Muscle of leg (tissue), 16 donors: ENCODE measurements at places on chromosomes 3 and 15. TPM values are rescaled to one million over a fixed set of nuclear protein-coding genes. Genes with fewer than 3 reads are reported as not detected.

- DNase-seq, result no peak
Observed at GRCh38 chr3:36945333-36945980, 603 bp upstream of the TRANK1 start.

DNA sequence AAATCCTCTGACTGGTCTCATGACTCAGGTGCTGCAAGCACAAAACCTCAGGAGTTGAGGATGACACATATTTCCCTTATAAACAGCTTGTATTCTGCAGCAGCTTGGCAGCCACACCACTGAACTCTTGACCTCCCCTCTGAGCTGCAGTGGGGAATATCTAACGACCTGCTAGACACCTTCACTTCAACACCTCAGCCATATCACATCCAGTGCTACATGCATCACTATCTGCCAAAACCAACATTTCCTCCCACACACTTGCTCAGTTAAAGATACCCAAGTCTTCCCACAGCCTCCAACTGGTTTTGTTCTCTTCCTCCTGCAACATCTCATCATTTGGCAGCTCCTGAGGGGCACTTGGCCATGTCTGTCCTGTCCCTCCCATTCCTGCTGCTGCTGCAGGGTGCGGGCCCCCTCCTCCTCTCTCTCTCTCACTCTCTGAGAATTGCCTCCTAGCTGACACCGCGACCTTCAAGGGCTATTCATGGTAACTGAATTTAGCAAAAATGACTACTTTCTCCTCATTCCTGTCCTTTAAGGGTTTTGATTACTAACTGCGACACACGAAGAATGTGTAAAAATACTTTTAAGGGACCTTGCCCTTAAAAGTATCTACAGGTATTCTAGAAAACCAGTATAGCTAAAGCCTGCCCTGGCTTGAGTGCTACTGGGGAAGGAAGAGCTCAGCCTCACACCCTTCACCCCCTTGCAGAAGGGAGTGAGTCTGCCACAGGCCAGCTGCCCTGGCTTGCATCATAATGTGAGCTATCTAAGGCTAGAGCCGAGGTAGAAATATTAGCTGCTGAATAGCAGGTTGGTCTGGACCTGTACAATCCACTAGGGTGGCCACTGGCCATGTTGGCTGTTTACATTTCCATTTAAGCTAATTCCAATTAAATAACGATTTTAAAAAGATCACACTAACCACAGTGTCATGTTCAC is 5.0 kb upstream of the CCR9 start:
- DNase-seq, result no peak

Gene ACSBG1
- polyA plus RNA-seq, result 2.1 TPM

DNA sequence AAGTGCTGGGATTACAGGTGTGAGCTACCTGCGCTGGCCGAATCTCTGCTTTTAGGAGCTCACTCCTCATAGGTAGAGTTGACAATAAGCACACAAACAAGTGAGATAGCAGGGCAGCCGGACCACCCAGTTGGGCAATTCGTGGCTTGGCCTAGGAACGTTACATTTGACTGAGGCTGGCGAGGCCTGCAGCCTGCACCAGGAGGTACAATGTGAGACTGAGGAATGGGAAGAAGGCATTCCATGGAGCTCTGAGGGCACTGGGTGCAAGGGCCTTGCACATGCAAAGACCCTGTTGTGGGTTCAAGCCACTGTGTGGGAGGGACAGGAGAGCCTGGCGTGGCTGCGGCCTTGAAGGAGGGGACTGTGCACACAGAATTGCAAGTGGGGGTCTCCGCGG is 152.5 kb downstream of the LRRK1 start:
- no peak for DNase-seq

- no peak for DNase-seq
Observed at GRCh38 chr15:65059369-65059750, 8.4 kb downstream of the RASL12 start.

GRCh38 chr3:136856665-136857064 is 5.3 kb upstream of the NCK1 start:
- DNase-seq, result peak; percentile 42

- no peak for DNase-seq
Observed at GRCh38 chr15:101049856-101050622, 130.9 kb downstream of the LRRK1 start.

GRCh38 chr3:42697289-42698051 is 5.1 kb downstream of the HHATL start:
- DNase-seq, result no peak

GRCh38 chr3:141409940-141410241 is 41.6 kb downstream of the ZBTB38 start:
- DNase-seq, result no peak

DNA sequence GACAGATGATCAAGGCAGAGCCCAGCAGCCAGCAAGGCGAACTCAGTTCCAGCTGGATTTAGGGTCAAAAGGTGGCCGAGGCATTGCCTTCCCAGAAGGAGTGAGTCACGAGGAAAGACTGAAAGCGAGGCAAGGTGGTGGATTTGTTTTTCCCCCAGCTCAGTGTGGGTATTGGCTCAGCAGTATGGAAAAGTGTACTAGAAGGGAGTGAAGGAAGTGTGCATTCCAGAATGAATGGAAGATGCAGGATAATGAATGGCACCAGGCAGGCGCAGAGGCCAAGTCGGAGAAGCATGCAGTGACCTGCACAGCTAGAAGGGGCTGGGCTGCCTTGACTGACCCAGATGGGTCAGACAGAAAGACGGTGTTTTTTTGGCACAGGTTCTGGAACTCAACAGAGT is 46.3 kb downstream of the FOXP1 start:
- DNase-seq, result peak; percentile 88

DNA sequence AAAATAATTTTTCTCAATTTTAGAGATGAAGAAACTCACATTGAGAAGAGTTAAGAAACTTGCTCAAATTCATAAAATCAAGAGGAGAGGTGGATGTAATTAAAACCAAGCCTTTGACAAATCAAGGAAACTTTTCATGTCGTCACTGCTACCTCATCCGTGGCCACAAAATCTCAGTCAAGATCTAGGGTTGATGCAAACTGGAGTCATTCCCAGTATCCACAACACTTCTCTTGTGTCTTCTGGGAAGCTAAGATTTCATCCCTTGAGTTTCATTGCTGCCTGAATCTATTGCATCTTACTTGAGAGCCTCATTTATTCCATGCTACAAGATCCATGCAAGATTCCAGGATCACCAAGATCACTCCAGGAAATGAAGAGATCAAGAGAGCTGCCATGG is 5.4 kb upstream of the FBN1 start:
- no peak for DNase-seq

Gene TJP1
- 48.3 TPM for polyA plus RNA-seq

DNA sequence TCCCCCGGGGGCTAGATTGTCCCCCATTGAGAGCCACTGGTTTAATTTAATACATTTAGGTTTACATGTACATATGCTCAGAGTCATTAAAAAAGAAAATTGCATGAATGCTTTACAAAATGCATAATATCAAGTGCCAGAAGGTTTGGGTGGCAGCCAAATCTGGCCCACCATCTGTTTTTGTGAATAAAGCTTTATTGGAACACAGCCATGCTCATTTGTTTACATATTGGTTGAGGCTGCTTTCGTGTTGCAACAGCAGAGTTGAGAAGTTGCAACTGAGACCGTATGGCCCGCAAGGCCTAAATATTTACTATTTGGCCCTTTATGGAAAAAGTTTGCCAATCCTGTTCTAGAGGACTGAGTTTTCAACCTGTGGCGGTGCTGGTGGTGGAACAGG is 32.1 kb upstream of the RGMA start:
- no peak for DNase-seq

GRCh38 chr3:111277226-111277625 is 205.6 kb downstream of the NECTIN3 start:
- peak; percentile 47 for DNase-seq

Gene PRR20G
- not detected for polyA plus RNA-seq

DNA sequence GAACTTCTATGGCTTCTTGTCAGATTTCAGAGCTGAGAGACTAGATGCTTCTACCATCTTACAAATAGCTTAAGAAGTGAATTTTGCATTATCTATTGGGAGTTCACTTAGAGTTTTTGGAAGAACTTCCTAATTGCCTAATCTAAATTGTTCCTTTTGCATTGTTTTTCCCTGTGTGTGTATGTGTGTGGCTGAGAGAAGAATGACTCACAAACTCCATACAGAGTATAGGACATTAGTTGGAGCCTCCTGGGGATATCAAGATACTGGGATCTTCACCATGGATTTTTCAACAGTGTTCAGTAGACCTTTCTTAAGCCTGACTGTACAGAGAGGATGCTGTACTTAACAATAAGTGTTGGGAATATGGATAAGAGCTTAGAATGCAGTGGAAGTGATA is 10.9 kb downstream of the TLNRD1 start:
- no peak for DNase-seq

GRCh38 chr15:55774113-55774970 is 31.4 kb upstream of the PRTG start:
- peak; percentile 19 for DNase-seq

- DNase-seq, result peak; percentile 43
Observed at GRCh38 chr3:119145500-119146167, at the start of gene TEX55. TEX55 (plus strand) TSS chr3:119146165; CDS start chr3:119146190, 25 bp downstream.

DNA sequence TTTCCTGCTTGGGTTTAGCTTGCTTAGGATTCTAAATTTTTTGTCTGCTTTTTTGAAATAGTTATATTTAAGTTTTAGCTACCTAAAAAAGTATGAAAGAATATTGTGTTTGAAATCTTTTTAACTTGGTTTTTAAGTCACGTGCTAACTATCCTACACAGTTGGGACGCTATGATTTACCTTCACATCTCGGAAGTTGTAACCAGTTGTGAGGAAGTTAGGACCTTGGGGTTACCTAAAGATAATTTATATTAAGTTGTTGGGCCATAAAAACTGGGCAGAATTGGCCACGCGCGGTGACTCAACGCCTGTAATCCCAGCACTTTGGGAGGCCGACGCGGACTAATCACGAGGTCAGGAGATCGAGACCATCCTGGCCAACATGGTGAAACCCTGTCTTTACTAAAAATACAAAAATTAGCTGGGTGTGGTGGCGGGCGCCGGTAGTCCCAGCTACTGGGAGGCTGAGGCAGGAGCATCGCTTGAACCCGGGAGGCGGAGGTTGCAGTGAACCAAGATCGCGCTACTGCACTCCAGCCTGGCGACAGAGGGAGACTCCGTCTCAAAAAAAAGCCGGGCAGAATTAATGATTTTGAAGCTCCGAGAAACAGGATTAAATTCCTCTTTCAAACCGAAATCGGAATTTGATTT is 1.0 kb downstream of the ZFAND6 start:
- no peak for DNase-seq

GRCh38 chr3:169772305-169772896 is 795 bp upstream of the MYNN start:
- DNase-seq, result peak; percentile 94

DNA sequence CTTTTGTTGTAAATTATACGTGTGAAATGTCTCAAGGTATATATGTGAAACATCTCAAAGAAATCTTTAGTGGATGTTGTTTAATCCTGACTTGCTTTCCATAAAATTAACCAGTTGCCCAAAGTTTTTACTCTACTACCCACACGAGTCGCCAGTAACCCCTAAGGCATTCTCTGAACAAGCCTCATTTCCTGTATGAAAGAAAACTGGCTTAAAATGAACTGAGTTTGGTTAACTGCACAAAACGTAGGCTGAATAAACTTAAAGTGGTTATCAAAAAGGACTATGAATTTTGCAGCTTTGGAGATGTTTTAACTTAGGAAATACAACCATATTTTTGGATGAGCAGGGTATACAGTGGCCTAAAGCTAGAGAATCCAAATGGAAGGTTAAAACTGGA is 2.7 kb upstream of the APPL1 start:
- DNase-seq, result no peak
